GM10248 (cell line): ENCODE measurements at places on chromosomes 2 and 18.

GRCh38 chr2:128287780-128288735, 30.6 kb downstream of the HS6ST1 start:
- DNase-seq: no peak

GRCh38 chr2:14722904-14723570, 90.5 kb downstream of the LRATD1 start:
- DNase-seq: no peak

- no peak for DNase-seq
These were observed 703.6 kb downstream of the CPS1 start for GRCh38 chr2:211259831-211260476.

- no peak for DNase-seq
These were observed 140.8 kb upstream of the ZFP36L2 start for GRCh38 chr2:43367012-43367782.

DNA sequence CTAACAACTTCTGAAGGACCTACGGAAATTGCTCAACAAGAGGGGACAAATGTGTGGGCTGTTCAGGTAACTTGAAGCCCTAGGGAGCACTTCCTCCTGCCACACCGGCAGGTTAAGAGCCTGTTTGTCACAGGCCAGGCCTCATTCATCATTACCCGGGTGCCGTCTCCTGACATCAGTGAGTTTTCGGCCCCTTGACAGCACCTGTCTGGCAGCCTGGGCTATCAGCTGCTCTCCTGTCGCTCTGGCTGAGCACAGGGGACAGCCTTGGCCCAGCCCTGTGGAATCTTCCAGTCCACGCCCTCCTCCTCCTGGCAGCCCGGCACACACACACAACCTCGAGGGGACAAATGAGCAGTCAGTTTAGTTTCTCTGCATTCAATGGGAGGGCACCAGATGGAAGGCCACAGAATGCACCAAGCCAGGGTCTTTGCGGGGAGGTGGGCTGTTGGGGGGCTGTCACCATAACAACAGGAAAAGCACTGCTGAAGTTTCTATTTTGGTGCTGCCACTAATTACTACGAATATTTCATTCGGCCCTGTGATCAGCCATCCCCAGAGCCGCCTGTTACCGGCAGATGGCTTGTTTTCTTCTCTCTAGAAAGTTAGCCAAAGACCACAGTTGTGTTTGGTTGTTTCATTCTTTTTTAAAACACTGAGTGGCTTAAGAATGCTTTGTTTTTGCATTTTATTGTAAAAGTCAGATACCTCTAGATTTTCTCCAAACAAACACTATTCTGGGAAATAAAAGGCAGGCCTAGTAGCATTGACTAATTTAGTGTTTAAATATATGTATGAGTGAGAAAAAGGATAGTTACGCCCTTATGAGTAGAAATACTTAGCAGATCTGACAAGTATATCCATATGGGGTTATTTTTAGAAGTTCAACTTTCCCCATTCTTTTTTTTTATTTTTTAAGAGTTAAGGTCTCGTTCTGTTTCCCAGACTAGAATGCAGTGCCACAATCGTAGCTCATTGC, 189.9 kb upstream of the NDUFV2 start:
- DNase-seq: peak; percentile 39

DNA sequence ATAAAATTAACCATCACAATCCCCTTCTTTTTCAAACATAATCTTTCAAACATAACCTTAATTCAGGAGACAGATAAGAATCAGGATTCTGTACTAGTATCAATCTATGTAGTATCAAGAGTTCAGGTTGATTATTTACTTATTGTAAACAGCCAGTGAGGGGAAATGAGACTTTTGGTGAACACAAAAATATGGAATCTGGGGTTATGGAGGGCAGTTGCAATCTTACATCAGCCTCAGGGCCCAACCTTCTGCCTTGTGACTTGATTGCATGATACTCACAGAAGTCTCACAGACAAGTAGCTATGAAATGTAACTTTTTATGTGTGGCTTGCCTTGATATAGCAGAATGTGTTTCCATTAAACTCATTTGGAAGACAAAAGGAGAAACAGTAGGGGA, 262.7 kb upstream of the THSD7B start:
- no peak for DNase-seq

GRCh38 chr2:39154944-39155343, 34.1 kb upstream of the SOS1 start:
- no peak for DNase-seq

DNA sequence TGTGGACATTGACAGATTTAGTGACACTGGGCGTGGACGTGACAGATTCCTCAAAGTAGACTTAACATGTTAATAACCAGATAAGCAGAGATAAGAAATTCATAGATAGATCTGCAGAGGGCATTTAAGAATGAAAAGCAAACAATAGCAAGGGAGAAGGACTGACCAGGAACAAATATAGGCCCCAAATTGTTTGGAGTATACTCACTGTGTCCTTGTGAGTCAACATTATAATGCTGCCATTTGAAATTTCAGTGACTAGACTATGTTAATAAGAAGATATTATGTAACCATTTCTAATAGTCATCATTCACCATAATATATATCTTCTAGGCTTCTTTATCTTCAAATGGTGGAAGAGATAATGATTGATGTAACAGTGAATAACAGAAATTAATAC, 78.1 kb upstream of the SLC38A11 start:
- DNase-seq: no peak

DNA sequence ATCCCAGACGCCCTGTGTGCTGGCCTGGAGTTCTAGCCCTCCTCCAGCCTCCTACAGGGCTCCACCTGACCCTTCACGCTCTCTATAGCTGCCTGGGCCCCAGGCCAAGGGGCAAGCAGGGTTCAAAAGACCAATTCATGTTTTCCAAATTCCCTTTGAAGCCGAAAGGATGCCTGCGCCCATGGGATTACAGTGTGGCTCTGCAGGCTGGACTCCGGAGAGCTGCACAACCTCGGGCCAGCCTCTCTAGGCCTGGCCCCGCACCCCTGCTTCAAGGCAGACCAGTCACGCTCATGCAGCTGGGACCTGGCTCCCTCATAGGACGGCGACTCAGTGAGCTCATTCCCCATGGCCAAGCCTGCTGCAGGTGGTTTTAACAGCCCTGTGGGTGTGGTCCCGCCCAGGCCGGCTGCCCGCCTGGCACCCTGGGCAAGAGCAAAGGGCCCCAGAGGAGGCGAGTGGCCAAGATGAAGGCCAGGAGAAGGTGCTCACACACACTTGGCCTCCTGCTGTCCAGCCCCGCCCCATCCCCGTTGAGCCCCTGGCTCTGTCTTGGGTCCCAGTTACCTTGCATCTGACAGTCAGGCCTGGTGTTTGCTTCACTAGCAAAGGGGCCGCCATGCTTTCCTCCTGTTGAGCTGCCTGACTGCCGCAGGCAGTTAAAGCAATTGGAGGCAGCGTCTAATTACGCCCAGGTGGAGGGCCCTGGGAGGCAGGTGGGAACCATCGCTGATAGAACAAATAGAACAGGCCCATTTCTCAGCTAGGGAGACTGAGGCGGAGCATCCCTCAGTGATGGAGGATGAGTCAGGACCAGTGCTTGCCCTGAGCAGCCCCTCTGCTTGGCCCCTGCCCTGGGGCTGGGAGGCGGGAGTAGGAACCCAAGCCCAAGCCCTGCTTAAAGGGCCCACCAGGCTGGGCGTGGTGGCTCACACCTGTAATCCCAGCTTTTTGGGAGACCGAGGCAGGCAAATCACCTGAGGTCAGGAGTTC, 56.9 kb downstream of the SMAD7 start:
- DNase-seq: no peak

DNA sequence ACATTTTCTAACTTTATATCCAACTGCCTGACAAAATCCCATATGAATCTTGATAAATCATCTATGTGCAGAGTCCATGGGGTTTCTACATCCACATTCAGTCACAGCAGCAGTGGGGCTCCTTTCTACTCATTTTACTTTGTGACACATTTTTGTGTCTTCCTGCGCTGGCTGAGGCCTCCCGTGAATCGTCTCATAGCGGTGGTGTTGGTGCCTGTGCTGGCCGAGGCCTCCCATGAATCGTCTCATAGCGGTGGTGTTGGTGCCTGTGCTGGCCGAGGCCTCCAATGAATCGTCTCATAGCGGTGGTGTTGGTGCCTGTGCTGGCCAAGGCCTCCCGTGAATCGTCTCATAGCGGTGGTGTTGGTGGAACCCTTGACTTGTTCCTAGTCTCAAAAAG, 17.0 kb downstream of the SNED1 start:
- no peak for DNase-seq

DNA sequence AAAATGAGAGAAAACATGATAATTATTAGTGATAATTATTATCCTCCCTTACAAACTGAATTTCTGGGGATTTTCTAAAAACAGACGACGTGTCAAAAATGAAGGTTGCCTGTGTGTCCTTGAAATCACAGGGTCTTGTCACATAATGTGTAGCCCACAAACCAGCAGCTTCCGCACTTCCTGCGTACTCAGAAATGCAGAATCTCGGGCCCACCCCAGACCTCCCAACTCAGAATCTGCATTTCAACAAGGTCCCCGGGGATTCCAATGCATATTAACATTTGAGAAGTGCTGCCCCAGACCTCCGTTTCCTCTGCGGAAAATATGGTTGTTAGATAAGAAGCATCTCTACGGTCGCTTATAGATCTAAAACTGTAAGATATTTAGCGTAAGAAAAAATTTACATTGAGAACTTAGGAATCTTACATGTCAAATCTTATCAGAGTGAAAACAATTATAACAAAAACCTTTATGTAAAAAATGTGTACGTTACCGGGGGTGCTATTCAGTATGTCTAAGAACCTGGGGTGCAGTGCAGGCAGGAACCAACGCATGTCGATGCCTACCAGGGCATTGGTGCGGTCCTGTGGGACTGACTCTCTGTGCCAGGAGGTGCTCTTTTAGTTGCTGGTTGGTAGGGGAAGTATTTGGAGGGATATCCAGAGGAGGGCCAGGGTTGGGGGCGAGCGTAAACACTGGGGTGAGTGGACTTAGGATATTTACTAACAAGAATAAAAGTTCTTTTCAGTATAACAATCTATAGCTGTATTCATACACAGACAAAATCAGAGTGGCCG, 15.2 kb downstream of the CDKL4 start:
- no peak for DNase-seq

- no peak for DNase-seq
These were observed 205.3 kb upstream of the CDH20 start for GRCh38 chr18:61127714-61128467.

DNA sequence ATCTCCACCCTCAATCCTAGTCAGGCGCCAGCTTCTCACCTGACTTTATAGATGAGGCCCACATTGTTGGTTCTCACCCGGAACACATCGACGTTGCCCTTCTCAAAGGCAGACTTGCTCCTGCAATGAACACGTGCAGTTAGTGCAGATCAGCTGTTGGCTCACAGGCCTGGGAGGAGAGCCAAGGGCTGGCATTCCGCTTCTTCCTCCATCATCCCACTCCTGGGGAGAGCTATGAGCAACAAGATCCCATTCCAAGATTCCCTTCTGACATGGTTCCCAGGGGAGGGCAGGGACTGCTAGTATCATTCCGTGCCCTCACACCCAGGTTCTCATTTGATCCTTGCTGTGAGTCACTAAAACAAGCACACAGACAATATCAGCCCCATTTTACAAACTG, 15.1 kb downstream of the LOXHD1 start:
- DNase-seq: no peak
